ENCODE measurements at places on chromosomes 13 and 19.

DNA sequence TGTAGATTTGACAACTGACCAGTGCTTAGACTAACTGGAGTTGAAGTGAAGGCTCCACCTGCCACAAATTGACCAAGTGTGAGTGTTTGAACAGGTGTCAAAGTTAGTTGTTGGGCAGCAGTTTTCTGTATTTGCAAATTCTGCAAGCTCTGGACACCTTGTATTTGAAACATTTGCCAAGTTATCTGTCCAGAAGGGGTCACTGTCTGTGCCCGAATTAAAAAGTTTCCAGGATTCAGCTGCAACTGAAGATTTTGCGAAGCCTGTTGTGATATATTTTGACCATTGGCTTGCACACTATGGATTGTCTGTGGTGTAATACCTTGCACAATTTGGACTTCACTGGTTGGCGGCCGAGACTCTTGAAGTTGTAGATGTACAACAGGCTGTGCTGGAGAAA lies 1690.7 kb downstream of the SLITRK5 start:
- no peak for DNase-seq

DNA sequence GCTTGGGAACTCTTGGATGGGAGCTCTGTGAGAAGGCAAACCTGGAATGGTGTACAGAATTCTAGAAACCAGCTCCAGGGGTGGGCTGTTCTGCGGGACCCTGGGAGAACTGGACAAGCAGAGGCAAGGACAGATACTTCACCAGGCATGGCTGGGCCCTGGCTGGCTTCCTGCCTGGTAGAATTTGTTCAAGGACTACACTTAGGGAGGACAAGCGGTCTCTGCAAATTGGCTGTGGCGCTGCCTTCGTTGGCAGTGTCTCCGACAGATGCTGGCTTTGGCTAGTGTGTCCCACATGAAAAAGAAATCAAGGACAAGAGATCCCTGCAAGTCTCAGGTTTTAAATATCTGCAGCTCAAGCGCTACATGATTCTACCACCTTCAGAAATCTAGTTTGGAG lies 12.4 kb downstream of the CEBPG start:
- no peak for DNase-seq

DNA sequence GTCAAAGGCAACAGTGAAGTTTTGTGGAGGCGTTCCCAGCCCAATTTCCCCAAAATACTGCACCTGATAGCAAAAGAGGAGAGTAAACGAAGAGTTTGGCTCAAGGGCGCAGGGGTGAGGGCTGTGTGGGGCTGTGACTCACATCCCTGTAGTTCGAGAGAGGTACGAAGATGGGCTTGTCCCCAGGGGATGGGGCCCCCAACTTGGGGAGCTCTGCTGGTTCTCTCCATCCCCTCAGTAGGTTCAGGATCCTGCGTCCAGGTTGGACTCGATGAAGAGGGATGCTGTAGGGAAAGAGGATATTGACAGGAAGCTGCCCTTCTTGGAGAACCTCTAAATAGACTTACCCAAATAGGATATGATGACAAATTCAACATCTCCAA lies 3.4 kb downstream of the NAPSA start:
- no peak for DNase-seq

DNA sequence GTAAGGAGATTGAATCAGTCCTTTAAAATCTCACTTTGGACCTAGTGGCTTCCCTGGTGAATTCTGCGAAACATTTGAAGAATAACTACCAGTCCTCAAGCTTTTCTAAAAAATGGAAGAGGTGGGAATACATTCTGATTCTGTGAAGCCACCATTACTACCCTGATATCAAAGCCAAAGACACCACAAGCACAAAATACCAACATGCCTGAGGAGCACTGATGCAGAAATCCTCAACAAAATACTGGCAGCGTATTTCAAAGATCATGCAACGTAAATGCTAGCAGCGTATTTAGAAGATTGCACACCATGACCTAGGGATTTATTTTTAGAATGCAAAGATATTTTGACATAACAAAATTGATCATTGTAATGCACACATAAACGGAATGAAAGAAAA lies 14.4 kb downstream of the ATP4B start:
- no peak for DNase-seq

DNA sequence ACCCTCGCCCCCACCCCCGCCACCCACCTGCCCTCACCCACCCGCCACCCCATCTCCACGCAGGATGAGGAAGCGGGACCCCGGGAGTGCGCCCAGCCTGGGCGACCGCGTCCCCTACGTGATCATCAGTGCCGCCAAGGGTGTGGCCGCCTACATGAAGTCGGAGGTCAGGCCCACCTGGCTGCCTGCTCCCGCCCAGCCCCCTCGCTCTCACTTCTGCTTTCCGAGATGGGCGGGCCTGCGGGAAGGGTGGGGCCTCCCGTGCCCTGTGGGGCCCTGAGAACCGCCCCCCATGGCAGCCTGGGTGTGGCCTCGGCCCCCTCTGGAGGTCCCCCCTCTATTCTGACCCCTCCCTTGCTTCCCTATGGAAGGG lies 3.1 kb upstream of the SPIB start:
- DNase-seq, result peak; percentile 59

- DNase-seq, result no peak
Measured at GRCh38 chr13:105991622-105992277, 543.7 kb downstream of the EFNB2 start.

GRCh38 chr19:41910240-41910991 lies 17.8 kb downstream of the ERFL start:
- DNase-seq, result no peak

GRCh38 chr19:42436006-42436405 lies 6.7 kb downstream of the CXCL17 start:
- no peak for DNase-seq

GRCh38 chr13:38602266-38602665 lies 84.6 kb upstream of the FREM2 start:
- DNase-seq, result no peak

GRCh38 chr19:11397089-11397610 lies 13.0 kb upstream of the EPOR start:
- DNase-seq, result no peak

GRCh38 chr13:113942591-113943103 lies 31.2 kb downstream of the C13orf46 start:
- no peak for DNase-seq

DNA sequence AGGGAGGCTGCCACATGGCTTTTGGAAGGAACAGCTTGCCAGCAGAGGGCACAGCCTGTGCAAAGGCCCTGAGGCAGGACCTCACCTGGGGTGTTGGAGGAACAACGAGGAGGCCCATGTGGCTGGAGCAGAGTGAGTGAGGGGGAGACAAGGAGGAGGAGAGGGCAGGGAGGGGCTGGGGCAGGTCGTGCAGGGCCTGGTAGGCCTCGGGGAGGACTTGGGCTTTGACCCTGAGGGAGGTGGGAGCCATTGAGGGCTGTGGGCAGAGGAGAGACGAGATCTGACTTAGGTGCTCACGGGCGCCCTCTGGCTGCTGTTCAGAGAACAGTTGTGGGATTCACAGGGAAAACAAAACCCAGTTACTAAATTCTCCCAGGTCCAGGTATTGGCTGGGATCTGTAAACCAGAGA lies 25.2 kb downstream of the ZNRF4 start:
- no peak for DNase-seq

- DNase-seq, result no peak
Measured at GRCh38 chr19:48274173-48274572, 4.3 kb downstream of the ZNF114 start.

DNA sequence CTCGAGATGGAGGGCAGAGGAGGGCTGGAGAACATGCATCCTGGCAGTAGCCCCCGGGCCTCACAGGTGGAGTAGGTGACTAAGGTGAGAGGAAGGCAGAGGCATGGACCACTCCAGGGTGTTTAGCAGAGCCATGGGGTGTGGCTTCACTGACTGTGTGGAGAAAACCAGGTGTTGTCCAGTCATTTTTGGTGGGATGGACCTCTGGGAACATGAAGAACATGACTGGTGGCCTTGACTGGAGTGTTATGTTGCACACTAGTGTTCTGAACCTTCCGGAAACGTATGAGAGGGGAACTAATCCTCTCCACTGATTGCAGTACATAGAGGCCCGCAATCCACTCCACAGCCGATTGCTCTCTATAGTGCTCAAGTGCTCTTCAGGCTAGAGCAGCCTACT lies 16.9 kb downstream of the MED26 start:
- DNase-seq, result no peak

- no peak for DNase-seq
Measured at GRCh38 chr19:3019211-3019854, 9.7 kb downstream of the TLE2 start.

DNA sequence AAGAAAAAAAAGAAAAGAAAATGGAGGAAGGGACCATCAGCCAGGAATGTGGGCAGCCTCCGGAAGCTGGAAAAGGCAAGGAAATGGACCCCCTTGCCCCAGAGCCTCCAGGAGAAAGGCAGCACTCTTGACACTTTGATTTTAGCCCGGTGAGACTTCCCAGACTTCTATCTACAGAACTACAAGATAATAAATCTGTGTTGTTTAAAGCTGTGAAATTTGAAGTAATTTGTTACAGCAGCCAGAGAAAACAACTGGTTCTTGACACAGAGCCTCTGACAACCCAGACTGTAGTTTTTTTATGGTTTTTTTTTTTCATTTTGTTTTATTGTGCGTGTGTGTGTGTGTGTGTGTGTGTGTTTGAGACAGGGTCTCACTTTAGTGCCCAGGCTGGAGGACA lies 7.6 kb downstream of the CTU1 start:
- no peak for DNase-seq
